ENCODE measurements at places on chromosomes 16 and 17.

DNA sequence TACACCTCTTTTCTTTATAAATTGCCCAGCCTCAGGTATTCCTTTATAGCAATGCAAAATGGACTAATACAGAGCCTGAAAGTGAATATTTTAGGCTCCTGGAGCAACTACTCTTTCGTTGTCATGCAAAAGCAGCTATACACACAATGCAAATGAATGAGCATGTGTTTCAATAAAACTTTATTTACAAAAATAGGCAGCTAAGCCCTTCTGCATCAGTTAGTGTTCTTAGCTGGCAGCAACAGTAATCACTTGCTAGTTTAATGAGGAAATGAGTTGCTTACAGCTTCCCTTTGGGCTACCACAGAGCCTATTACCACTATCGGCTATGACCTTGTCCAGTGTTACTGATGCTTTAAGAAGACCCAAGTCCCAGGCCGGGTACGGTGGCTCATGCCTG is 402.9 kb downstream of the XYLT1 start:
- peaks cover under 1% of the 10 kb centered on the region for H3K27me3 ChIP-seq
- no peaks in the 10 kb centered on the region for H3K36me3 ChIP-seq
- no peak overlapping the region for H3K27ac ChIP-seq
- H3K4me3 ChIP-seq, result no peak overlapping the region

GRCh38 chr17:77200711-77201110 is 59.9 kb downstream of the SEC14L1 start:
- H3K27me3 ChIP-seq, result no peaks in the 10 kb centered on the region
- DNase-seq, result no peak
- no peak overlapping the region for H3K4me3 ChIP-seq
- H3K36me3 ChIP-seq, result peaks cover 85% of the 10 kb centered on the region
- H3K4me1 ChIP-seq, result no peaks in the 10 kb centered on the region
- no peak overlapping the region for H3K27ac ChIP-seq

DNA sequence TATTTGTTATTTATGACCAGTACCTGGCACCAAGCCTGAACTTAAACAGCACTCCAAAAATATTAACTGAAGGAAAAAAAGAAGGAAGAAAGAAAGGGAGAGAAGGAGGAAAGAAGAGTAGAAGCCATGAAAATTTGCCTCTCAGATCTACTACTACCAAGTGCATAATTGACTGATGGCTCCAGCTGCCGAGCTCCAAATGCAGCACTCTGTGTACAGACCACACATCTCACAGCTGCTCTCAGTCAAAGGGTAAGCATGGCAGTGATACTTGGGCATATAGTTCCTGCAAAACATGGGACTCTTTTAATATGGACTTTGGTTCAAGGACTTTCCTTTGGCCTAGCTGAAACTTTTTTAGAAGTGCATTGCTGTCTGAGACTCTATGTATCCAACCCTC is 44.0 kb upstream of the NOG start:
- DNase-seq, result no peak
- no peaks in the 10 kb centered on the region for H3K36me3 ChIP-seq
- H3K27ac ChIP-seq, result no peak overlapping the region
- no peaks in the 10 kb centered on the region for H3K27me3 ChIP-seq
- no peaks in the 10 kb centered on the region for H3K4me1 ChIP-seq
- no peak overlapping the region for H3K4me3 ChIP-seq

DNA sequence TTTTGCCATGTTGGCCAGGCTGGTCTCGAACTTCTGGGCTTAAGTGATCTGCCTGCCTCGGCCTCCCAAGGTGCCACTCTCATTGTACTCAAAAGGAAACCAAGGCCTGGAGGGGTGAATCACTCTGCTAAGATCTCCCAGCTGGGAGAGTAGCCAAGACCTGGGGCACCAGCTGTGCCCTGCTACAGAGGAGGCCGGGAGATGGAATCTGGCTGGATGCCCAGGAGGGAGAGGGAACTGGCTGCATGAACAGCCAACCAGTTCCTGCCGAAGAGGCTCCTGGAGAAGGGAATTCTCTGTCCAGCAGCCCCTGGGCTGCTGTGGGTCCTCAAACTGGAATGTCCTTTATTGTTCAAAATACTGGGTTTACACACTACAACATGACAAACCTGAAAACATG is 238.7 kb upstream of the CIBAR2 start:
- DNase-seq, result no peak
- H3K4me3 ChIP-seq, result no peak overlapping the region
- H3K27ac ChIP-seq, result no peak overlapping the region
- no peaks in the 10 kb centered on the region for H3K36me3 ChIP-seq
